T-helper 17 cell (primary cell): ENCODE measurements at places on chromosomes 11 and 22. TPM values are rescaled to one million over a fixed set of nuclear protein-coding genes. Genes with fewer than 3 reads are reported as not detected.

Gene DAGLA
- 2.1 TPM for total RNA-seq

GRCh38 chr22:18001040-18001893, 23.1 kb downstream of the MICAL3 start:
- DNase-seq, result peak; percentile 30

DNA sequence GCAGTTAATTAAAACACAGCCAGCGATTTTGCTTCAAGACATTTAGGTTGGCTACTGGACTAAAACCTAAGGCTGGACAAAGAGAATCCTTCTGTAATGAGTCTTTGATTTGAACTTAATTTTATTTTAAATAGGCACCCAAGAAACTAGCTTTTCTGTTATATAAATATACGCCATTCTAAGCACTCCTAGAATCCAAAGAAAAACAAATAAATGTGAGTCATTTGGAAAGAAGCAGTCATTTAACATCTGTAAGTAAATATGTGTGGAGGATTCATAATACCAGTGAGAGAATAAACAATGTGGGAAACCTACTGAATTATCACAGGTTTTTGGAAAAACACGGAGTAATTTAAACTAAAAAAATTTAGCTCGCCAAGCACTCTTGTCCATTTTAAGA, 1.2 kb upstream of the TECTA start:
- DNase-seq, result no peak

DNA sequence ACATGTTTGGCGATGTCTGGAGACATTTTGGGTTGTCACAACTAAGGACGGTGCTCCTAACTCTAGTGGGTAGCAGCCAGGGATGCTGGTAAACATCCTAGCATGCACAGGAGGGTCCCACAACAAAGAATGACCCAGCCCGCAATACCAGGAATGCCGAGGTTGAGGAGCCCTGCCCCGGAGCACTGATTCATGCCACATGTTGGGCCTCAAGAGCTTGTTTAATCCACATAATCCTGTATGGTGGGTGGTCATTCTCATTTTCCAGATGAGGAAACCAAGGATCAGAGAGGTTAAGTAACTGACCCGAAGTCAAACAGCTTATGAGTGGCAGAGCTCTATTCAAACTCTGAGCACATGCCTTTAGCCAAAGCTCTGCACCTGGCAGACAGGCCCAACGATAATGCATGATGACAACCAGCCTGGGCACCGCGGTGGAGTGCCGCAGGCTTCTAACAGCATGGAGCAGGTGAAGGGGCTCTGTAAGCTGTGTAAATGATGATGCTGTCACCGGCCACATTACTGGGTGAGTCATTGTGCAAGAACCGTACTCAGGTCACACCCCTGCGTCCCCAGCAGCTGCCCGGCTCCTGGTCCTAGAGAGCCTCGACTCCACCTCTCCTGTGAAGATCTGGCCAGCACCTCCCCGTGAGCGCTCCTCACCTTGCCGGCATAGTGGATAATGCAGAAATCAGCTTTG, 58.6 kb downstream of the APOL1 start:
- DNase-seq, result no peak

Gene RIMBP3B
- not detected for total RNA-seq

Gene MYH9
- total RNA-seq, result 1,038 TPM

DNA sequence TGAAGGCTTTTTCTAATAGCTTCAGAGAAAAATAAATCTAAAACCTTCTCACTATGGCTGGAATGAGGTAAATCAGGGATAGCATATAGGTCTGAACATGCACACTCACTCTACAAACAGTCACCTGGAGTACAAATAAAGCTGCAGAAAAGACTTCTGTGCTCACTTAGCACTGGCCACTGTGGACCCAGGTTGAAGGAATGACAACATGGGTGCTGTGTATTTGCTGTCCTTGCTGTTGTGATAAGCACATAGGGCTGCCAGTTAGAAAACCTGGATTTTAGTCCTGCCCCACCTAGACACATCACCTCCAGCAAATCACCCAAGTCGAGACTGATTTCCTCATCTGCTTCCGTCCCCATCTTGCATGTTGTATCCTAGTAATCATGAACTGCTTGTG, 51.2 kb downstream of the FZD4 start:
- no peak for DNase-seq

DNA sequence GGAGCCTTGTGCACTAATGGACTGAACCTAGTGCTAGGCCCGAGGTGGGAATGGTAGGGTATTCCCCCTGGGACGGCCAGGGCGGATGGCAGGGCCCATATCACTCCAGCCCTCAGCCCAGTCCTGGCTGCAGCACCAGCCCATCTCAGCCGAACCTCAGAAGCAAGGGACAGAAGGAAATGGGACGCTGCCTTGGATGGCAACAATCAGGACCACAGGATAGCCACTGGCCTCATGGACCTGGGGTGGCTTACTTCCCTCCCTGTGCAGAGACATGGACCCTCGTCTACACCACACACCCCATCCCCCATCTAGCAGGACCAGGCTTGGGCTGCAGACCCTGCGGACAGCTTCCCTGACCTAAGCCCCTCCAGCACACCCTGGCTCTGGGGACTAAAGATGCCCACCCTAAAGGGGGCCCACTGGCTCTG, 24.1 kb downstream of the ARVCF start:
- DNase-seq, result no peak

Gene OR56A1
- total RNA-seq, result not detected

DNA sequence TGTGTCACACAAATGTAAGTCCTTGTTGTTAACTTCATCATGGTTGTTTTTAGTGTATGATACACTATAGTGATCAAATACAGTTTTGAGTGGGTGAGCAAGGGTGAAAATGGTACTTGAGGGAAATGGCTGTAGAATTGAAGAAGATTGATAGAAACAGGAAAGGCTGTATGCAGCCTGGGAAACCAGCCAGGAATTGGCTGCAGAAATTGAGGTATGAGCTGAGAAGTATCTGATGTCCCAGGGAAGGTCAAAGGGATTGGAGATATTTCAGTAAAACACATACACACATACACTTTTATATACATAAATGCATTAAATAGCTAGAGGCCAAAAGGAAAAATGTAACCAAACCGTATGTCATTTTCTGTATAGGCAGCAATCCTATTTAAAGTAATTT, 13.1 kb upstream of the YAP1 start:
- no peak for DNase-seq
